ENCODE measurements at places on chromosomes 2 and 18.

DNA sequence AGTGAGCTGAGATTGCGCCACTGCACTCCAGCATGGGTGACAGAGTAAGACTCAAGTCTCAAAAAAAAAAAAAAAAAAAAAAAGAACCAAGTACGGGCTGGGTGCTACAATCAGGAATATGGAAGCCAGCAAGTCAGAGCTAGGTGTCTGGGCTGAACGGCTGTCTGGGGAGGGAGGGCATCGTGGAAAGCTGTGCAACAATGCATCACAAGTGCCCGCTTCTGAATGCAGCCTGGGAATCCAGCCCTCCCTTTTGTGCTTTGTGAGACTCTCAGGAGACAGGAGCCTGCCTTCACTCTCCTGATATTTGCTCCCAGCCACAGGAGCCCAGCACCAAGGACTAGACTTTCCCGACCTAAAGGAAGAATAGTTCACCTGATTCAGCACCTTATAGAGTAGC, 124.9 kb upstream of the SMAD2 start:
- DNase-seq: no peak

DNA sequence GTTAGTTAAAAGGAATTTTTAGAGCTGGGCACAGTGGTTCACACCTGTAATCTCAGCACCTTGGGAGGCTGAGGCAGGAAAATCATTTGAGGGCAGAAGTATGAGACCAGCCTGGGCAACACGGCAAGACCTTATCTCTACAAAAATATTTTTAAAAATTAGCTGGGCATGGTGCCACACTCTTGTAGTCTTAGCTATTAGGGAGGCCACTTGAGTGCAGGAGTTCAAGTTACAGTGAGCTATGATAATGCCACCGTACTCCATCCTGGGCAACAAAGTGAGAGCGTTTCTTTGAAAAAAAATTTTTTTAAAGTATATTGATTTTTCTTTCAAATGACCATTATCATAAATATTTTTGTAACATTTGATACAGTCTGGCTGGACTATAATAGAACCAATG, 93.6 kb upstream of the FAM117B start:
- no peak for DNase-seq

DNA sequence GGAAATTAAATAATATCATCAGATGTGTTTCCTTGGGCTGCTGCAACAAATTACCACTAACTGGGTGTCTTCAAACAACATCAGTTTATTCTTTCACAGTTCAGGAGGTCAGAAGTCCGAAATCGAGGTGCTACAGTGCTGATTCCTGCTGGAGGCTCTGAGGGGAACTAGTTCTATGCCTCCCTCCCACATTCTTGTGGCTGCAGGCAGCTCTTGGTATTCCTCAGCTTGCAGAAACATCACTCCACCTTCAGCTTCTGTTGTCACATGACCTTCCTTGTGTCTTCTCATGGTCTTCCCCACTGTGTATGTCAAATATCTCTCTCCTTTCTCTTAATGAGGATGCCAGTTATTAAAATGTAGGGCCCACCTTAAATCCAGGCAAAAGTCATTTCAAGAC, 29.3 kb upstream of the DCC start:
- DNase-seq: peak; percentile 15

GRCh38 chr2:41283079-41283775, 764.6 kb upstream of the PKDCC start:
- DNase-seq: no peak

DNA sequence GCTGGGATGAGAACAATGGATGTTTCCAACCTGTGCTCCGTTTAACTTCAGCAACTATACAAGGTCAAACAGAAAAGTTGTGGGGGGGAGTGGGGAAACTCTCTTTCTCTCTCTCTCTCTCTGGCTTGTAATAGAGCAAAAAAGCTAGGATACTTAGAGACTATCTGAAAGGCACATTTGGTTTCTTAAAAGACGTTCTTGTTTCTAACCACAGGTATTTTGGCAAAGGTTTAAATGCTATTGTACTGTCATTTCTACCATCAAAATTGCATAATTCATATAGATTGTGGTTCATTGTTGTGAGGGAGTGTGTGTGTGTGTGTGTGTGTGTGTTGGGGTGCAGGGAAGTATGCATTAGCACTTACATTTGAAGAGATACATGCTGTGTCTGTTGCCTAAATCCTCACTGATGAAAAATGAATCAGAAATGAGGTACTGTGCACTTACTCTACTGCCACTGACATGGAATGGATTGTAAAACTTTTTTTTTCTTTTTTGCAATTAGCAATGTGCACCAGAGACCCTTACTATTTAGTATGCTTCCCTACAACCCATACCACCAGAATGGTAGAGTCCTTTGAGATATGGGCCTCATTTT, 841.0 kb upstream of the PIK3C3 start:
- DNase-seq: no peak

- DNase-seq: no peak
Measured at GRCh38 chr2:193808877-193809276, 1614.1 kb upstream of the TMEFF2 start.

GRCh38 chr2:167335541-167335992, 447.3 kb downstream of the XIRP2 start:
- DNase-seq: peak; percentile 69

- no peak for DNase-seq
Measured at GRCh38 chr2:11546072-11546471, 12.2 kb downstream of the GREB1 start.

- peak; percentile 92 for DNase-seq
Measured at GRCh38 chr18:44826418-44827259, 146.0 kb downstream of the SETBP1 start.

- DNase-seq: peak; percentile 4
Measured at GRCh38 chr2:29462293-29462692, 347.1 kb downstream of the CLIP4 start.

DNA sequence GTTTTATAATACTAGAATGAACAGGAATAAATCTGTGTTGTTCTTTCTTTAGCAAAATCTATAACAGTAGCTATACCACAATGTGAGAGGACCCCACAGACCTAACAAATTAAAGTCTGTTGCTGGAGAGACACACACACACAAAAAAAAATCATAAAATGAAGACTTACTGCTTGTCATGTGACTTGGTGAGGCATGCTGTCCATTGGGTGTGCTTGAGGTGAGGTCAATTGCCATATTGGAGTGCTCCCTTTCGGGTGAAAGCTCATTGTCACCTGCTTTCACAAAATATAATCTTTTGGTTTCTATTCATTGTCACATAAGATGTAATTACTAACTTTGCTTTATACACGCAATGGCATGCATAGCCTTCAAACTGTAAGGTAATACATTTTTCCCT, 3.9 kb downstream of the IKZF2 start:
- no peak for DNase-seq

GRCh38 chr2:223093436-223094241, 41.6 kb downstream of the KCNE4 start:
- peak; percentile 20 for DNase-seq

DNA sequence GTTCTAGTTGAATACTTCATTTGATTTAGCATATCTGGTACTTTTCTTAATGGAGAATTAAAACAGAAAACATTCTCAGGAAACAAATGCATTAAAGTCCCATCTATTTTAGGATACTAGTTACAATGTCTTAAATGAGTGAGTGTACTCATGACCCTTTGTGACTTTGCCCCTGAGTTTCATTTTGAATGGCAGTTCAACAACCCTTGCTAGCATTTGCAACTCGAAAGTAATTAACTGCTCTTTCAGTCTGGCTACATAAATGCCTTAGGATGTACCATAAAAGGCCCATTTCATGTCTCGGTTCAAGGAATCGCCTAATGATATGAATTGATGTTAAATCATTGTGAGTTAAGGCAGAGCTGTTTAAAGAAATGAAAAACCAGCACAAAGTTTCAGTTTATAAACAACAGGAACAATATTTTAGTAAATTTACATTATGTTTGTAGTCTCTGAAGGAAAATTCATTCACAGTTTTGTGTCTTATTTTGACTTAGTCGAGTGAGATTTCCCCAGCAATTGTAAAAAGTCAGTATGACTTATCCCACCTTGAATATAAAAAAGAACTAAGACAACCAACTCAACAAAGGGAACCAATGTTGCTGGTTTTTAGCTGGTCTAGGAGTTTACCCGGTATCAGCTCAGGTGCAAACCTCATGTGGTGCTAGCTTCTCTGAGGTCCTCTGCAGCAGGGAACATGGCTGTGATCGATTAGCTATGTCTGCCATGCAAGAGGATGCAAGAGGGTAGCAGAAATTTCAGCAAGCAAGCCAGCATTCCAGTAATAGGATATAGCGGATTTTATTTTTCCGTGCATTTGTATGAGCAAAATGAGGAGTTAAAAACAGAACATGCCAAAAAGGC, 386.2 kb downstream of the PTPRM start:
- no peak for DNase-seq

Measured in kidney tubule cell (primary cell).